Trophoblast cell (in vitro differentiated cells and primary cell): ENCODE measurements at places on chromosomes 5 and 9.

GRCh38 chr5:41559184-41559583 is 48.8 kb upstream of the PLCXD3 start:
- DNase-seq: no peak

DNA sequence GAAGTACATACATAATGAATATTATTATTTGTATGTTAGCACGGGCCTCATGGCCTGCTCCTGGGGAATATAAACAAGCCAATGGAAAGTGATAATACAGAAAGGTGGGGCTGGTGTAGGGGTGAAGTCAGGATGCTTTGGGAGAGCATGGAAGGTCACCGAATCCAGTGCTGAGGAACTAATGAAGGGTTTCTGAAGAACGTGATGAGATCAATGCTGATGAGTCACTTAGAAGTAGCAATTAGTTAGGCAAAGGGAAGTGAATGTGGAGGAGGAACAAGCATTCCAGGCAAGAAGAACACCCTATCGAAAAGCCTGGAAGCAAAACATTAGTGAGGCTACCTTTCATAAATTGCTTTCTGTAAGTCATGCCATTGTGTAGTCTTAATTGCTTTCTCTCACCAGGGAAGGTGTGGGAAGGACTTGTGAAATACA is 2.1 kb downstream of the ANXA1 start:
- DNase-seq: peak; percentile 65

GRCh38 chr5:79759436-79759835 is 69.8 kb downstream of the CMYA5 start:
- no peak for DNase-seq

- DNase-seq: no peak
Measured at GRCh38 chr5:156589946-156590216, 260.2 kb upstream of the PPP1R2B start.

DNA sequence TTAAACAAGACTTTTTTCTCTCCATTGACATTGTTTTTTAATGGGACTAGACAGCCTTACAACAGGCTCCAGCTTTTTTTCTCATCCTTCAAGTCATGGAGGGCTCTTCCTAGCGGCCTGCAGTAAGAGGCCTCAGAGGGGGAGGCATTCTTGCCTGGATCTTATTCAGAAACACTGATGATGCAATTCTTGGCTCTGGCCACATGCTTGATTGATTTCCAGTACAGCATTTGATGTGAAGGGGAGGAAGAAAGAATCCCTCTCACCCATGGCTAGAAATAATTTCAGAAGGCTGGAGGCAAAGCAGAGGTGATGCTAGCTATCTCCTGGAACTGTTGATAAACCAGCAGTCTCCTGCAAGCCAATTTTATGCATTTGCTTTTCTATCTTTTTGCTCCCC is 324.8 kb downstream of the PRELID2 start:
- DNase-seq: no peak

DNA sequence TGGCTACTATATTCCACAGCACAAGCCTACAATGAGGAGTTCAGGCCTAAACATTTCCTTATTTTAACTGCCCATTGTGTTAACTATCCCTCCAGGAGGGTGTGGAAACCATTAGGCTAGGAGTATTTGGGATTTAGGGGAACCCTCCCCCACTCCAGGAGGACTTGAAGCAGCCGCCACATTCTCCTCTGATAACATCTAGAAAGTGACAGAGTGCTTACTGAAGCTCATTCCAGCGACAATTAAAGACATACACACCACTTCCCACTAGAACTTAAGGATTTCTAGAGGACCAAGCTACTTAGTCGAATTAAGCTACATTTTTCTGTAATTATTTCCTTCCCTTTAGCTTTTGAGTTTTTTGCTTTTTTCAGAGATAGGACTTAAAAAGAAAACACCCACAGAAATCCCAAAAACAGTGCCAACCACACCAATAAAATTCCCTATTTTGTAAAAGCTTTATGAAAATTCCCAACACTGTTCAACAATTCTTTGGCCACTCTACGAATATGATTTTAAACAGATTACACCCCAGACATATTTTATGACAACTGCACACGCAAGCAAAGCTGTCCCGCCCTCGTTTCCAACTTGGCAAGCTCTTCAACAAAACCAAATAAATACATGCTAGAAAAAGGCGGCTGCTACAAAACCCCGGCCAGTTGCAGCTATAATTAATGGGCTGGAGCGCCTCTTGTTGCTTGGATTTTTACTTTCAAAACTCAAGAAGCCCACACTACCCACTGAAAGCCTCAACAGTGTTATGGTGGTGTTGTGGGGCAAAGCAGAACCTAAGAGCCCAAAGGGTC is 4.5 kb downstream of the ROR2 start:
- DNase-seq: peak; percentile 15

DNA sequence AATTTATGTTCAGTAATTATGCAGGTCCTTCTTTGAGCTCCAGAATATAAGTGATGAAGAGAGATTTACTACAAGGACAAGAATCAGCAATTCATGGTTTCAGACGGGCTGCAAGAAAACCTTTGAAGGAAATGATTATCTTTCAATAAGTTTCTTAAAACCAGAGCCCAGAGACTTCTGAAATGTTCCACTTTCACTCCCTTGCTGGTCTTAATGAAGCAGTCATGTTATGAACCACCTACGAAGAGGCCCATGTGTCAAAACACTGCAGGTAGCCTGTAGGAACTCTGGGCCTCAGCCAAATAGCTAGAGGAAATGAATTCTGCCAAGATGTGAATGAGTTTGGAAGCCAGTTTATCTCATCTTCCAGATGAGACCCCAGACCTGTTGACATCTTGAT is 505.9 kb upstream of the MEF2C start:
- DNase-seq: no peak

DNA sequence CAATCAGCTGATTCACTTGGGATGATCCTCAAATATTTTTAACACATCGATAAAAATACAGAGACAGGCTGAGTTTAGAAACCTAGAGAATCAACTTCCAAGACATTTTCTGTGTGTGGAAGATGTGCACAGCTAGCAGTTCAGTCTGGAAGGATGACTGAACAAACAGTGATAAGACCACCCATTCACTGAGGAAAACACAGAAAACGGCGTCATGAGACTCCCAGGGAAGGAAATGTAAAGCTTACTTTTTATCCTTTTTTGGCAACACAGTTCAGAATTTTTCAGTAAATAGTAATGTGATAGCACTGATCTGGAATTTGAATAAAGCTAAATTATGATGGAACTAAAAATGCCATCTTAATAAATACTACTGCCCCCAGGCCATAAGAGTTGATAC is 277.6 kb downstream of the SEMA5A start:
- no peak for DNase-seq

DNA sequence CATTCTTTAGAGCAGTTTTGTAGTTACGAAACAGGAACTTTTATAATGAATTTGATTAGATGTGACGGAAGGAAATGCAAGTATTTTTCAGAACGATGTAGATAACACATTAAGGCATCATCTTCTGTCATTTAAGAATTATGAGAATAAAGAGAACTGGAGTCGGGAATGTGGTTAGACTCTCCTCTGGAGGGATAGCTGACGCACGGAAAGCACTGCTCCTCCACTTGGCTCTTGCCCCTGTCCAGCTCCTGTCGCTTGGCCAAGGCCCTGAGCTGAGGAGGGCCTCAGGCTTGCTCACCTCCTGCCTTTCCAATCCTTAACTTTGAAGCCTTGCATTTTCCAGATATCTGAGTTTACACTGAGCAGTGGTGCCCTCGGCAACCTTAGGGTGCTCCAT is 60.5 kb downstream of the MAP1B start:
- DNase-seq: no peak

DNA sequence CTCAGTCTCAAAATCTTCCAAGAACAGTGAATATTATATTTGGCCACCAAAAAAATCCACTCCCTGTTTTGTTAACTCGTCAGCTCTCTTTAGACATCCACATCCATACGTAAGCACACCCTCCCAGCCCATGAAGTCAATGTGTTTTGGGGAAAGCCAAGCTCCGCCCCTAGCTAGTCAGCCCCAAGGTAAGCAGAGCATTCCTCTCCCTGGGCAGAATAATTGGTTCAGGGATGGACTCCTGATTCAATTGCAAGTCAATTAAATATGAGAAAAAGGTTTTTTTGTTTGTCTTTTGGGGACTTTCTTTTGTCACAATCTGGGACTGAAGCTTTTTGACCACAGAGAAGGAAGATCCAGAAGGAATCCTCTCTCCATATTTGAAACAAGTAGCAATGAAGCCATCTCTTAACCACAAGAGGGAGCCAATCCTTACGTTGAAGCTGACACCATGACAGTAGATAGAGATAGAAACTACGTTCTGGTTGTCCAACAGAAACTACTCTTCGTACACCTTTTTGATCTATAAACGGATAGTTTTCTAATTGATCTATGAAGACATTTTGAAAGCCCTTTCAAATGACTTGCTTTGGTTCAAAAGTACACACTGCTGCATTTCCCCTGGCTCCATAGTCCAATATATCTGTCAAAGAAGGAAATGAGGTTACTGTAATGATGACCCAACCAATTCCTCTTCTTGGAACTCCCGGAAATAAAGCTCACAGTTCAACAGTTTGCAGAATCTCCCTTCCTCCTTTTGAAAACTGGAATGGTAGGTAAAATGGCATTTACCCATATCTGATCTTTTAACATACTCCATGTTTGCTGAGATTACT is 166.4 kb downstream of the TLE1 start:
- DNase-seq: peak; percentile 94

DNA sequence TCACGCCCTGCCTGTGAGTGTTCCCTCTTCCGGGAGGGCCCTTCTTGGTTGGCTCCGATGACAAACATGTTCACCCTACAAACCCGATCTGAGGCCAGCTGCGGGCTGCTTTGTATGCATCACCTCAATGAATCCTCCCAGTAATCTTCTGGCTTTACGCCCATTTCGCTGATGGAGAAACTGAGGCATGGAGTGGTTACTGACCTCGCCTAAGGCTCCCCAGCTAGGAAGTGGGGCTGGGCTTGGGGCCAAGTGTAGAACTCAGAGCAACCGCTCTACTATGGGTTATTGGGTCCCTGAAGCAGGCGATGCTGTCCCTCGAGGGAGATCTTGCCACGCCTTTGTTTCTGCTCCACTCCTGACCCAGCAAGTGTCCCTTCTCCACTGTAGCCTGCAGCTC is 38.2 kb upstream of the RPL26L1 start:
- DNase-seq: no peak

DNA sequence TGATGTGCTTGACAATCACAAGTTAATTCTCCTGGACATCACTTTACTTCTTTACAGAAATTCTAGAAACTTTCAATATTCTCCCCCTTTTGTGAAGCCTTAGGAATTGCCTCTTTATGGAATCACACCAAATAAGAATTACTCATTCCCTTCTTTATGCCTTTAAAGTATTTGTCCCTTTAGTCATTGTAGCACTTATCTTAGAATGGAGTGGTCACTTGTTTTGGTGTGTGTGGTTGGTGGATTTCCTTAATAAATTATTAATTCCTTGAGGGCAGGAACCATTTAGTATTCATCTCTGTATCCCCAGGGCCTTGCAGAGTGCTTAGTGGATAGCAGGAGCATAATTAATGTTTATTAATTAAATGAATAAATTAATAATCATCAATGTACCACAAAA is 307.0 kb downstream of the ARRDC3 start:
- no peak for DNase-seq

- DNase-seq: no peak
Measured at GRCh38 chr5:154059039-154059430, 20.3 kb downstream of the MFAP3 start.

GRCh38 chr5:67133776-67134175 is 62.8 kb downstream of the CD180 start:
- DNase-seq: no peak

- peak; percentile 62 for DNase-seq
Measured at GRCh38 chr9:131418143-131419025, 24.5 kb downstream of the PRRC2B start.

DNA sequence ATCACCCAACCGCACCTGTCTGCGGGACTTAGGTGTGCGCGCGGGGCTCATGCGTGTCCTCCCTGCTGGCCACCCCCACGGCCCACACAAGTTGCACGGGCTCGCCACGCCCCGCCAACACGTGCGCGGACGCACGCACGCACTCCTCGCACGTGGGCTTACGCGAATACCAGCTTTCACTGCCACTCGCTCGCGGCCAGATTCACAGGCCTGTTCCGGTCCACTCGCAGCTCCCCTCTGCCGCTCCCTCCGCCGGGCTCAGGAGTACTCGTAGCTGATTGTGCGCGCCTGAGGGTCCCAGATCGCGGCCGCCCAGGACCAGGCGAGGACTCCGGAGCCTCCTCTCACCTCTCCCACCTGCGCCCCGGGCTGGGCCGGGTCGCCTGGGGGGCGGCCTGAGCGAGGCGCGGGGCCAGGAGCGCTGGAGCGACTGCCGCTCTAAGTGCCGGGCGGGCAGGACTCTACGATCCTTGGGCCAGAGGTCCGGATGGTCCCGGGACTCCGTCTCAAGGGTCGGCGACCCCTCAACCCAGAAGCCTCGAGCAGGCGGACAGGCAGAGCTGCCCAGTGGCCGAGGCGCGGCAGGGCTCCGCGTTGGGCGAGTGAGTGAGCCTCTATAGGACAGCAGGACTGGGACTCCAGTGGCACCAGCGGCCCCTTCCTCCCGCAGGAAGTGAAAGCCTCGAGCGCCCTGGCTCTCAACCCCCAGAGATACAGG is 3.4 kb downstream of the PCDHGC5 start:
- no peak for DNase-seq

DNA sequence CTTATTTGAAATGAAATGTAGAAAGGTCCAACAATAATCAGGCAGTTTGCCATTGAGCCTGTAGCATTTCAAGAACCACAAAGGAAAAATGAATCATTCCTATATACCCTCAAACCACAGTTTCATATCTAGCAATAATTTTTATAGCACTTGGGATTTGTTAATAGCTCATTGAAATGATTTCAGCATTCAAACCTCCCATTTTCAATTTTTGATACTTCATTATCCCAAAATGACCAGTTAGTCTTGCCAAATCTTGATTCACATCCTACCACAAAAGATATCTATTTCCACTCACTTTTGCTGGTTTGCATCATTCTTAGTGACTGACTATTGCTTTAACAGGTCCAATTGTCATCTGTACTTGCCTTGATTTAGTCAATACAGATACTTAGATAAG is 790.1 kb downstream of the TLE1 start:
- DNase-seq: no peak

DNA sequence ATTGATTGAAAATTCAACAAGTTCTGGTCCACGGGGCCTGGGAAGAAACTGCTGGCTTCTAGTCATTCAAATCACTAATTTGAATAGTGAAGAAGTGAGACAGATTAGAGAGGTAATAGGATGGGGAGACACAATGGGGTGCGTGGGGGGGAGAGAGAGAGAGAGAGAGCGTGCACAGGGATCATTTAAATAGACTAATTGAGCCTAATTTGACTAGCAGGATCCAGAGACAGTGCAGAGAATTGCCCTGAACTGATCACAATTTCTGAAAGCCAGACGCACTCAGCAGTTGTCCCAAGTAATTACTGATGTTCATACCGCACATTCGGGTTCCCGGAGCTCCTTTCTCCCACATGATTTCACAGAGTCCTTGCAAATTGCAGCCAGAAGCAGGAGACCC is 50.3 kb upstream of the C5orf58 start:
- DNase-seq: no peak

- DNase-seq: no peak
Measured at GRCh38 chr5:139088024-139088423, 110.1 kb downstream of the SIL1 start.
